ENCODE measurements at places on chromosomes 3 and 15. TPM values are rescaled to one million over a fixed set of nuclear protein-coding genes. Genes with fewer than 3 reads are reported as not detected.
A peak's percentile ranks its signal among the peaks of the same experiment; 100 is the strongest.

GRCh38 chr15:39580485-39581241, at the start of gene THBS1:
THBS1 (plus strand) TSS chr15:39581079; CDS start chr15:39581858, 779 bp downstream.
- DNase-seq, result peak; percentile 49

- no peak for DNase-seq
Observed at GRCh38 chr3:89783341-89783927, 676.0 kb downstream of the EPHA3 start.

The EPHB1 gene
- 1.3 TPM for total RNA-seq

The SOX14 gene
- not detected for total RNA-seq

Data from activated CD4-positive, alpha-beta memory T cell treated with anti-CD3 and anti-CD28 coated beads for 36 hours (primary cell).